ENCODE measurements at places on chromosomes 1 and 21.

- DNase-seq = no peak
These were observed 16.8 kb downstream of the LGR6 start for GRCh38 chr1:202210385-202210784.

- no peak for DNase-seq
These were observed 3.3 kb downstream of the NCMAP start for GRCh38 chr1:24558902-24559791.

- DNase-seq = peak; percentile 45
These were observed 1.9 kb downstream of the S100A11 start for GRCh38 chr1:152034654-152035538.

DNA sequence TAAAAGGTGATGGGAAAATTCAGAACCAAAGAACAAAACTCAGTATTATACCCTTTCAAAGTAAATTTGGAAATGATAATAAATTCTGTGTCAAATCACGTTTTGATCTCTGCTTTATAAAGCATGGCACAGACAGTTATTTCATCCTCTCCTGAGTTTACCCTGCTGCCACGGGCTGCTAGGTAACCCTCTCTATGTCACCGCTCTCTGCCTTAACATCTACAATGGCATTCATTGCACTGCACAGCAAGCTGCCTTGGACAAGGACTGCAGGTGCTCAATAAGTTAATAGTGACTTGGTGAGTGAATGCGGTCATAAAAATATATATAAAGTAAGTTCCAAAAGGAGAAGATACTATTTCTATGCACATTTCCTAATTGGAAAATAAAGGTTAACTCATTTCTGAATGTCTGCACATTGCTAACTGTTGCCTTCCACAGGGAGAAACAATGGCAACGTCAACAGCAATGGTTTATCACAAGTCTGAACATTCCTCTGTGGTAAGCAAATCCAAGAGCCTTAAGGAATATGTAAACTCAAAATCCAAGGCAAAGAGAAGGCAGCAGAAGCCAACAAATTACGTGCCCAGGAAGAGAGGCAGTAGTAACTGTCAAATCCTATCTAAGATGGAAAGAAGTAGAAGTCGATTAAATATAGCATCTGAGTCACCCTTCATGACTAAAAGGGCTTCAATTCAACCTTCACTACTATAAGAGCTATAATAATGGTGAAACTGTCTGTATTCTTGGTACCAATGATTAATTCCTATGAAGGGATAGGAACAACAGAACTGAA lies 19.4 kb downstream of the FYB2 start:
- DNase-seq = no peak

DNA sequence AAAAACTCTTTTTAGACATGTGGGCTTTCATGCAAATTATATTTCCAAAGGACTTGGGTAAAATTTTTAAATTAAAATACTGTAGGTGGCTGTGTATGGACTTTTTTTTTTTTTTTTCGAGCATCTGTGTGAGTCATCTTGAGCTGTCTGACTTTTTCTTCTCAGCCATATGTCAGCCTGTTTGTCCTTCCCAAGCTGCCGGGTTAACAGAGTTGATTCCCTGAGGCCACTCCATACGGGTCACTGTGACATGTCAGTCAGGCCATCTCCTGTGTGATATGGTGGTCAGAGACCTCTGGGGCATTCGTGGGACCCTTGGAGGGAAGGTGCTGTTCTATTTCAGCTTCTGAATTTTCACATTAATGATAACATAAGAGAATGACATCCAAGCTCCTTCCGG lies 148.3 kb downstream of the KCNJ6 start:
- no peak for DNase-seq

- no peak for DNase-seq
These were observed 43.2 kb downstream of the CNN3 start for GRCh38 chr1:94883691-94884090.

- DNase-seq = no peak
These were observed 120.5 kb downstream of the RUNX1 start for GRCh38 chr21:34928637-34929036.

DNA sequence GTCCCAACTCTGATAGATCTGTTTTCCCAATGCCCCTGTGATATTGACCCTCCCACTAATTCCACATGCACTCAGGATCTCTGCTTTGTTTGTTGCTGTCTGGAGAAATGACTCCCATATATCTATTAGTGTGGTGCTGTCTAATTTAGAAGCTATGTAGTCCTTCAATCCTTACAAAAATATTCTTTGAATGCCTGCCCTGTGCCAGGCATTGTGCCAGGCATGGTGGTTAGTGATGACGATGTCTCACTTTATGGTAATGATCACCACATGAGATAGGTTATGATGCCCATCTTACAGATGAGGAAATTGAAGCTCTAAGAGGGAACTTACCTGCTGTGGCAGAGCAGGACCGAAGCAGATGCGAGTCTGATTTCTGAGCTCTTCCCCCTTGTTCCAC lies 12.9 kb downstream of the MYOG start:
- no peak for DNase-seq

DNA sequence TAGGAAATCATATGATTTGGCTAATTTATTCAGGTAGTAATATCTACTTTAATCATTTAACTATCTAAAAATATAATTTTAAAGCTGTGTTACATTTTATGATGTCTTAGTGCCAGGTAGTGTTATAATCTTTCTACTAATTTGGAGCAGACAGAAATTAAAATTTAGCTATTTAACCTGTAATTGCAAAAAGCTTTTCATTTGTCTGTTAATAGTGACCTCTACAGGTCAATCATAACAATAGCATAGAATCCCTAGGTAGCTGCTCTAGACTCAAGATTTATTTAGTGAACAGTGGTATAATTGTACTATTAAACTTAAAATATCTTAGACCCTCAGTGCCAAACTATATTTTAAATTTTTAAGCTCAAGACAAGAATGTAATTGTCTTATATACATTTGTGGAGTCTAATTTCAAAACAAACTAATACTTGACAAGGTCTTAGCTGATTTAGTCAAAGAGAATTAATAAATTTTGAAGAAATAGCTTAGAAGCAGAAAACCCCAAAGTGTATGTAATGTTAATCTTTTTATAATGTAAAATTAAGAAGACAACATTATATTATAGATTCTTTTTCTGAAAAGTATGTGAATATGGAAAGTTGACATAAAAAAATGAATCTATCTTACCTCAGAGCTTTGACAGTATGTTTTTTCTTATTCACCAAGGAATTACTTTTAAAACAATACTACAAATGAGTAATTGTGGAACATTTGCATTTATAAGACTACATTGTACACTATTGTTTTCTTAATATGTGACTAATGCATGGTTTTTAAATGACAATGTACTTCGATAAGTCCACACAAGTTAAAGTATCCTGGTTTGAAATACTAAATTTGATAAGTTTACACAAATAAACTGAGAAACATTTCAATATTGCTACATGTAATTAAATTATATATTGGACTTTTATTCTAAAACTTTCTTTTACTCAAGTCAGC lies 64.1 kb upstream of the RNPC3 start:
- no peak for DNase-seq

Measured in activated T-cell treated with anti-CD3 and anti-CD28 coated beads for 1 hour (primary cell).